ENCODE measurements at places on chromosomes 2 and 18. TPM values are rescaled to one million over a fixed set of nuclear protein-coding genes. Genes with fewer than 3 reads are reported as not detected.

DNA sequence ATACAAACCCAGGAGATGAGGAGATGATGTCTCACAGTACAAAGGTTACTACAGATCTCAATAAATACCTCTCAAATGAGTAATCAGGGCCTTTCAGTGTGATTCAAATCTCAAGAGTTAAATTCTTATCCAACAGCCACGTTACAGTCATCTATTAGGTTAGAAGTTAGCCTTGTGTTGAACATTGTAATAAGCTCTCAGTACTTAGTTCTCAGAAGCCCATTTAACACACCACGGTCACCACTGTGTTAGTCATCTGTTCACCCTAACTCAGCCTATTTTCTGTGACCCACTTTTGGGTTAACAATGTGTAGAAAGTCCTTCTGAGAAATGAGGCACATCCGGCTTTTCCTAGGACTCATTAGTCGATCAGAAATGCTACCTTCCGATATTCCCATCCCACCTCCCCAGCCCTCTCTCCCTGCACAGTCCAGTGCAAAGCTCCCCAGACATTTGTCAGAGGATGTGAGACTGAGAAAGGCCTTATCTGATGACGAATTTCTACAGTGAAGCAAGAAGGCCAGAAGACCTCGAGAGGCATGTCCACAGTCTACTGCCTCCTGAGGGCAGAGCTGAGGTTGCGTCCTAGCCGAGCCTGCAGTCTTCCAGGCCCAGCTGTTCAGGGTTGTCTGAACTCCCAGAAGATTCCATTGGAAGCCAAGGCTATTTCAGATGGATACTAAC, 92.6 kb downstream of the ACTR2 start:
- no peak overlapping the region for H3K27ac ChIP-seq
- H3K36me3 ChIP-seq = no peaks in the 10 kb centered on the region
- no peak overlapping the region for H3K4me3 ChIP-seq
- H3K4me1 ChIP-seq = peaks cover 5% of the 10 kb centered on the region
- H3K27me3 ChIP-seq = no peaks in the 10 kb centered on the region

LONRF2 gene
- total RNA-seq = 0.23 TPM

SNTG2 gene
- not detected for total RNA-seq

DNA sequence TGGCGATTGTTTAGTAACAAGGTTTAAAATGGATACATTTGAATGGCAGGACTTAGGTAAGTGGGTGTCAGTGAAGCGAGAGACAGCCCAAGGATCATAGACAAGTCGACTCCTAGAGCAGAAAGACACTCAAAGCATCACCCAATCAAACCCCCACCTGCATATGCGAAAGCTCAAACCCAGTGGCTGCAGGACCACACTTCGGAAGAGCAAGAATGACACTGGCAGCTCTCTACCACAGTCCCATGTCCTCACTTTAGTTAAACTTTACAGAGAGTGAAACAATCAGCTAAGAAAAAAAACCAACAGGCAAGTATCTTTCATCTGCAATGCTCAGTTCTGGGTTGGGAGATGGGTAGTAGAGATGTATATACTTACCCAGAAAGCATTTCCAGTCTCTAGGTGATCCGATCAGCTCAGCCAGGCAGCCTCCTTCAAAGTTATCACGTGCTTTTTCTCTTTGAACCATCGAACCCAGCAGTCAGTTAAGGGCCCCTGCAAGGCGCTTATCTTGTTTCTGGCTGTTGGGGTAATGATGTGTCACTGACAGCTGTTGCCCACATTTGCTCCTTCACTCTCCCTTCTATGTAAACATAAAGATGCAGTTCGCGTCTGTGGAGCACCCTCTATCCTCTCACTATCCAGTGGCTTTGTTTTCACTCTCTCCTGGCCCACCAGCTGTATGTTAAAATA, 357.5 kb upstream of the ID2 start:
- H3K27ac ChIP-seq = no peak overlapping the region
- H3K4me3 ChIP-seq = no peak overlapping the region
- H3K4me1 ChIP-seq = peaks cover 5% of the 10 kb centered on the region
- no peaks in the 10 kb centered on the region for H3K36me3 ChIP-seq
- peak; percentile 64 for DNase-seq

- no peak for DNase-seq
- H3K27me3 ChIP-seq = no peaks in the 10 kb centered on the region
- H3K27ac ChIP-seq = no peak overlapping the region
- H3K4me3 ChIP-seq = no peak overlapping the region
- no peaks in the 10 kb centered on the region for H3K36me3 ChIP-seq
These were observed 12.0 kb downstream of the SERPINE2 start for GRCh38 chr2:224027070-224027469.

DNA sequence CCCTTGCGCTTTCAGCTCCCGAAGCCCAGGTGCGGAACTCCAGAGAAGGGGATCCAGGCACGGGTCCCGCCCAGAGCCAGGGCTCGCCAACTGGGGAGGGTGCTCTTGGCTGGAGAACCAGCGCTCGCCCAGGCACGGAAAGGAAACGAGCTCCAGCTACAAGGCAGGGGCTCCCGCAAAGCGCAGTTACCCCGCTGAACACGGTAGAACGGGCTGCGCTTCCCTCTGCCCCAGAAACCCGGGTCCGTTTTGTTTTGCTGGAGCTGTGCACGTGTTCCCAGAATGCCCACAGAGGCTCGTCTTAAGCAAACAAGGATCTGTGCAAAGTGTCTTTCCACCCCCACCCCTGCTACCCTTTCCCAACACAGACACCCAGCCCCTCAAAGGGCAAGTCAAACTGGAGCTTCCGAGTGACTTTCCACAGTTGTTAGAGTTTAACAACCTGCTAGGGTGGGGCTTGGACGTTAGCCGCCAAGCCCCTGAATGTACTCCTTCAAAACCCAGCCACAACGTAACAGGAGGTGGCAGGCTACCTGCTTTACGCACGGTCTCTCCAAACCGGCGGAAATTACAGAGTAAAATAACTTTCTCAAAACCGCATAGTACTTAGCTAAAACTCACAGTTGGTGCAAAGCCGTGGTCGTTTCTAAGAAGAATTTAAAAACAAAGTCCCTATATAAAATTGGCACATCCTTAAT, 775 bp downstream of the RNF125 start:
- peak overlapping the region; percentile 92 for H3K4me3 ChIP-seq
- no peaks in the 10 kb centered on the region for H3K27me3 ChIP-seq
- H3K4me1 ChIP-seq = peaks cover 32% of the 10 kb centered on the region
- DNase-seq = peak; percentile 65

DNA sequence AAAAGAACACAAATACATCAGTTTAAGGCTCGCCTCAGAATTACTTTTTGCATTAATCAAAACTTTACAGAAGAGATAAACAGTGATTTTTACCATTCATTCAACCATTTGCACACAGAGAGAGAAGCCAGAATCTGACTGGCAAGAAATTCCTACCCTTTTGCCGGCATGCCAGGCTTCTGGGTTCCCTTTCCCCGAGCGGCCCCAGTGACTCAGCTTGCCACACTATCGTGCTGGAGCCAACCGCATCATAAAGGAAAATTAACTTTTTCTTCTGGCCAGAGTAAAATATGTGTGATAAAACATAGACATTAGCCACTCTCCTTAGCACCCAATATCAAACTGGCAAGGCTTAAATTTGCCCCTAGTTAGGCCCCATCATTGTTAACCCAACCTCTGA, 61.8 kb upstream of the IKZF2 start:
- no peak overlapping the region for H3K4me3 ChIP-seq
- H3K4me1 ChIP-seq = no peaks in the 10 kb centered on the region
- H3K27me3 ChIP-seq = no peaks in the 10 kb centered on the region

POTEI gene
- not detected for total RNA-seq

B4GALT6 gene
- 4.2 TPM for total RNA-seq

DNA sequence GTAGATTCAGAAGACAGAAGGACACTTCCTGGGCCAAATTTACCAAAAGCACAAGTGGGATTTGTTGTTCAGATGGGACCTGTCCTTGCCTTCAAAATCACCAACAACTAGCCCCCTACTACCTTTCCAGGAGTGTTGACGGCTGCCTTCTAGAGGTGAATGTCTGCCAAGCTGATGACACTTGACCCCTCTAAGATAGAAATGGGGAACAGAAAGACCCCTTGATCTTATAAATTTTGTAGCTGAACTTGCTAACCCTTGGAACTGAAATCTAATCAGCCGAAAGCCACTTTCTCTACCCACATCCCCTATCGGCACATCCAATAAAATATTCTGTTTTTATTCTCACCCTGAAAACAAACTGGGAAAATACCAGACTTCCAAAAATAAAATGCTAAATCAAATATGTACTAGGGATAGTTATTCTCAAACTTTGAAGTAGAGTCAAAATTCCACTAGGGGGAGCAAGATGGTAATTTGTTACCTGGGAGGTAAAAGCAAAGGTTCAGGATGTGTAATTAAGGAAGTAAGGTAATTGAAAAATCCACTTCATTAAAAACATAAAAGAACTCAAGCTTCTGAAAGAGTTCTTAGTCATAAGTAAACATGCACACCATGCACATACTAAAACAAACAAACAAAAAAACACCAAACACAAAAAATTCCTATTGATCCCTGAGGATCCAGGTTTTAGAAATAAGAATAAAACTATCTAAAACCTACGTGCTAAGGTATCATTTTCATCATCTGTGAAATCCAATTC, 119.2 kb downstream of the ANKRD44 start:
- H3K4me1 ChIP-seq = no peaks in the 10 kb centered on the region
- no peak overlapping the region for H3K27ac ChIP-seq
- no peaks in the 10 kb centered on the region for H3K27me3 ChIP-seq
- no peak for DNase-seq
- no peaks in the 10 kb centered on the region for H3K36me3 ChIP-seq

- no peak overlapping the region for H3K4me3 ChIP-seq
- no peak overlapping the region for H3K27ac ChIP-seq
- no peaks in the 10 kb centered on the region for H3K4me1 ChIP-seq
- no peaks in the 10 kb centered on the region for H3K36me3 ChIP-seq
- no peaks in the 10 kb centered on the region for H3K27me3 ChIP-seq
These were observed 26.5 kb upstream of the KCNS3 start for GRCh38 chr2:17851731-17852585.

DNA sequence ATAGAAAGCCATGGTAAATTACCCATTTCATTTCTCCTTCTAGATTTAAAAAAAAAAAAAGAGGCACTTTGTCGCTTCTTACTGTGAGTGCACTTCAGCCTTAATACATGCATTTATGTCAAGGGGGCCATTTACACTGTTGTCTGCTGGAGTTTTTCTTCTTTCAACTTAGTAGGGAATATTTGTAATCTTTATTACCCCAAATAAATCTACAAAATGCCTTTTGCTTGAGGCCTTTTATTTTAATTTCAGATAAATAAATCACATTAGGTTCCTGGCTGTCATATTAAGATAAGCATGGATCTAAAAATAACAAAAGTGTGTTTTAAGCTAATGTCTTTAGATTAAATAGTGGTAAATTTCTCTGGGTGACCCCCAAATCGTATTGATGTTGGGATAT, 276.0 kb downstream of the NCKAP5 start:
- H3K4me1 ChIP-seq = no peaks in the 10 kb centered on the region
- DNase-seq = no peak
- H3K27me3 ChIP-seq = no peaks in the 10 kb centered on the region
- no peak overlapping the region for H3K4me3 ChIP-seq
- no peaks in the 10 kb centered on the region for H3K36me3 ChIP-seq
- H3K27ac ChIP-seq = no peak overlapping the region

- H3K4me1 ChIP-seq = no peaks in the 10 kb centered on the region
- no peak overlapping the region for H3K27ac ChIP-seq
- H3K27me3 ChIP-seq = no peaks in the 10 kb centered on the region
These were observed 381.8 kb upstream of the SMIM21 start for GRCh38 chr18:75809151-75809925.

- no peaks in the 10 kb centered on the region for H3K36me3 ChIP-seq
- no peaks in the 10 kb centered on the region for H3K27me3 ChIP-seq
- H3K27ac ChIP-seq = no peak overlapping the region
These were observed 59.4 kb upstream of the LAPTM4A start for GRCh38 chr2:20110876-20111275.

DNA sequence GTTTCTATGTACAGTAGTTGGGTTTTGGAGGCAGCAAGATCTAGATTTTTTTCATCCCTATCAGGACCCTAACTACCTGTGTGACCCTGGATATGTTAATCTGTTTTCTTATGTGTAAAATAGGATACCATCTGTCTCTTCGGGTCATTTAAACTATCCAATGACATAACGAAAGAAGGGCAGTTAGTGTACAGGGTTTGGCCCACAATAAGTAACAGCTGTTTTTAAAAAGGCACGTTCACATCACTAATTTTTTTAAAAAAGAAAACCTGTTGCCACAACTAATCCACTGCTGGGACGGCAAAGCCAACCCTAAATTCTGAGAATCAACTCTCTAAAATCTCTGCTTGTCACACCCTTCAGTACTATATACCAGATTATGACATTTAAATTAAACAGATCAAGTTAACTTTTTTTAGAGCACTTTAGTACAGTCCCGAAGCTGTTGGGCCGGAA, 869 bp downstream of the USP40 start:
- peak overlapping the region; percentile 63 for H3K4me3 ChIP-seq
- H3K27me3 ChIP-seq = no peaks in the 10 kb centered on the region
- peaks cover under 1% of the 10 kb centered on the region for H3K36me3 ChIP-seq
- H3K27ac ChIP-seq = peak overlapping the region; percentile 78
